ENCODE measurements at places on chromosomes 3 and 15.

GRCh38 chr3:132417695-132418411 is 551 bp downstream of the DNAJC13 start:
- peak; percentile 79 for DNase-seq

GRCh38 chr3:157581371-157581770 is 78.2 kb upstream of the VEPH1 start:
- no peak for DNase-seq

DNA sequence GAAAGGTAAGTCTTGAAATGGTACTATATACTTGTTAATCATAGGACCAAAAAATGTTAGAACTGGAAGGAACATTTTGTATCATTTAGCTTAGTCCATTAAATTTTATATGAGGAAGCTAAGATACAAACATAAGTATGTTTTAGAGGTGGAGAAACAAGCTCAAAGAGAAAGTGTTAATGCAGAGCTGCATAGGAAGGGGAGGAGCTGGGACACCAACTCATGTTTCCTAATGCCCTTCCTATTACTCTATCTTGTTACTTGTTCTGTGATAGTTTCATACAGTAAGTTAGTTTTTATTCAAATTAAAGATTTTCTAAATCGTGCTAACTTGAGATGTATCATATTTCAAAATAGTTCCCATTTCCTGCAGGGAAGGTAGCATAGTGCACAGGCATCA is 7.4 kb downstream of the SLC35A5 start:
- no peak for DNase-seq

DNA sequence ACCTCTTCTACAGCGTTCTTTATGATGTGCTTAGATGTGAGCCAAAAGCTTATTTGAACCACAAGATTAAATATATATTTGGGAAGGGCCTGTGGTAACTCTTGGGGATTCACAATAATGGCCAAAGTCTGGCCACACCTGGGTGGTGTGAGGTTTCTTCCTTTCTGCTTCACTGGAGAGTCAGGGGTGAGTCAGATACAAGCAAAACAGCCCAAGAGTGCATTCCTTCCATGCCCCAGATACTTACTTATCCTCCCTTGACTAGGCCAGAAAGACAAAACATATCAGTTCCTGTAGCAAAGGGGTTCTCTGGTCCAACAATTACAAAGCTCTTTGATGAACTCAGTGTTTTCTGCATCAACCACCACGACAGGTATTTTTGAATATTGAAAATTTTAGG is 941 bp downstream of the ZBED2 start:
- no peak for DNase-seq

- no peak for DNase-seq
These were observed 1.2 kb upstream of the EFCAB12 start for GRCh38 chr3:129429602-129430001.

- DNase-seq: no peak
These were observed 236.1 kb downstream of the ROBO1 start for GRCh38 chr3:79531566-79532295.

- DNase-seq: peak; percentile 57
These were observed 13.5 kb upstream of the FAM3D start for GRCh38 chr3:58679974-58680666.

- DNase-seq: peak; percentile 24
These were observed 24.4 kb downstream of the ATP2C1 start for GRCh38 chr3:130918328-130918727.

- DNase-seq: no peak
These were observed 7.2 kb downstream of the GNL3 start for GRCh38 chr3:52693071-52693470.
